Upper lobe of right lung (tissue), 1 donor: ENCODE measurements at places on chromosomes 2 and 18. TPM values are rescaled to one million over a fixed set of nuclear protein-coding genes. Genes with fewer than 3 reads are reported as not detected.

The ERBB4 gene
- total RNA-seq = 22.6 TPM

DNA sequence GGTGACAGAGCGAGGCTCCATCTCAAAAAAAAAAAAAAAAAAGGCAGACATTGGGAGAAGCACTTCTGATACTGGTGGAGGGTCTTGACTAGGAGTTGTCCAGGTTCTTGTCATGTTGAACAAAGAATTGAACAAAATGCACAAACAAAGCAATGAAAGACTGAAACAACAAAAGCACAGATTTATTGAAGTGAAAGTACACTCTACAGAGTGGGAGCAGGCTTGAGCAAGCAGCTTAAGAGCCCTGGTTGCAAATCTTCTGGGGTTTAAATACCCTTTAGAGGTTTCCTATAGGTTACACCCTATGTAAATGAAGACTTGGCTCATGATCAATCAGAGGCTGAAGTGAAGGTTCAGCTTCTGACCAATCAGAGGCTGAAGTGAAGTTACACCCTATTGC, 6.4 kb upstream of the SS18 start:
- no peaks in the 10 kb centered on the region for H3K4me1 ChIP-seq
- no peak for DNase-seq
- H3K4me3 ChIP-seq = no peak overlapping the region
- H3K36me3 ChIP-seq = no peaks in the 10 kb centered on the region

DNA sequence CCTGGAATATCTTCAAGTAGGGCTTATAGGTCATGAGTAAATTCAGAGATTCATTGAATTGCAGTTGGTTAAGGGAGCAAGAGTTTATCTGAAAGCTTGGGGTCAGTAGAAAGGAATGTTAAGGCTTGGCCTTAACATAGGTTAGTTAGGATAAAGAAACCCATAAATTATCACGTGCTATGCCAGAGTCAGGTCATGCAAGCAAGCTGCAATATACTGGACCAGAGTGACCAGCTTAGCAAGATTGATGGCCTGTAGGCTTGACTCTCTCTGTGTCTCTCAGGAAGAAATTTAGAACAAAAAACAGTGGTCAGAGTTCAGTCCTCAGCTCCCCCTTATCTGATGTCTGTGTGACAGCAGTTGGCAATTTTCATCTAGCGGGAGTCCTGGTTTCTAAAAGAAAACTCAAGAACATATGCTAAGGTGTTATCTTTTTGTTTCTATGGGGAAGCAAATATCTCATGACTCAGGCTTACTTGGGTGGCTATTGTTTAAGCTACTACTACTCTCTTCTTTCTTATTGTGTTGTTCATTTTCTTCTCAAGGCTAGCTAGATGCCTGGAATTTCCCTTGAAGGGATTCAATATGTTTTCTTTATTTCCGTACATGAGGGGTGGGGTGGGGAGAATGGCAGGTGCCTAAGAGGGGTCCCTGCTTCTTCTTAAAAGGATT, 28.7 kb upstream of the MARCO start:
- H3K27ac ChIP-seq = no peak overlapping the region
- no peak overlapping the region for H3K4me3 ChIP-seq
- H3K36me3 ChIP-seq = no peaks in the 10 kb centered on the region
- peaks cover 5% of the 10 kb centered on the region for H3K27me3 ChIP-seq

The FABP1 gene
- not detected for total RNA-seq

The SCN1A gene
- total RNA-seq = 26.9 TPM

GRCh38 chr18:29154196-29154757, 977.3 kb upstream of the CDH2 start:
- no peaks in the 10 kb centered on the region for H3K27me3 ChIP-seq
- H3K36me3 ChIP-seq = no peaks in the 10 kb centered on the region

The NEMP2 gene
- total RNA-seq = 8.0 TPM

DNA sequence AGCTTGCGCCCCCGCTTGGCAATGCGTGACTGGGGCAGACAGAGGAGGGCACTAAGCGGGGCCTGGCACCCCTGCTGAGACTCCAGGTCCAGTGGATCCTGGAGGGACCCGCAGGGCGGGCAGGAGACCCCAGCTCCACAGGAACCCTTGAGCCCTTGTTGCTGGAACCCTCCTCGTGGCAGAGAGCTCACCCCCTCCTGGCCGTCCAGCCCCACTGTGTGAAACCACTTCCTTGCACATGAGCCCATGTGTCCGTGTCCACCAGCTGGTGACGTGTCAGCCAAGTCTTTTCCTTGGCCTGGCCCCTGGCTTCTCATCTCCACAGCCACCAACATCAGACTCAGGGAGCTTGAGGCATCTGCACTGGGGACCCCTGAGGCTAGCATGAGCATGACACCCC, 38.0 kb downstream of the BIN1 start:
- no peak for DNase-seq
- H3K4me3 ChIP-seq = no peak overlapping the region
- no peak overlapping the region for H3K27ac ChIP-seq
- no peaks in the 10 kb centered on the region for H3K27me3 ChIP-seq

The KCNE4 gene
- total RNA-seq = 0.61 TPM

The CFC1 gene
- 0.38 TPM for total RNA-seq

The DPP4 gene
- 30.7 TPM for total RNA-seq

The RAB6C gene
- total RNA-seq = not detected

GRCh38 chr2:45648636-45649035, 2.8 kb upstream of the PRKCE start:
- H3K27me3 ChIP-seq = no peaks in the 10 kb centered on the region
- no peak overlapping the region for H3K4me3 ChIP-seq
- H3K36me3 ChIP-seq = no peaks in the 10 kb centered on the region
- DNase-seq = no peak

DNA sequence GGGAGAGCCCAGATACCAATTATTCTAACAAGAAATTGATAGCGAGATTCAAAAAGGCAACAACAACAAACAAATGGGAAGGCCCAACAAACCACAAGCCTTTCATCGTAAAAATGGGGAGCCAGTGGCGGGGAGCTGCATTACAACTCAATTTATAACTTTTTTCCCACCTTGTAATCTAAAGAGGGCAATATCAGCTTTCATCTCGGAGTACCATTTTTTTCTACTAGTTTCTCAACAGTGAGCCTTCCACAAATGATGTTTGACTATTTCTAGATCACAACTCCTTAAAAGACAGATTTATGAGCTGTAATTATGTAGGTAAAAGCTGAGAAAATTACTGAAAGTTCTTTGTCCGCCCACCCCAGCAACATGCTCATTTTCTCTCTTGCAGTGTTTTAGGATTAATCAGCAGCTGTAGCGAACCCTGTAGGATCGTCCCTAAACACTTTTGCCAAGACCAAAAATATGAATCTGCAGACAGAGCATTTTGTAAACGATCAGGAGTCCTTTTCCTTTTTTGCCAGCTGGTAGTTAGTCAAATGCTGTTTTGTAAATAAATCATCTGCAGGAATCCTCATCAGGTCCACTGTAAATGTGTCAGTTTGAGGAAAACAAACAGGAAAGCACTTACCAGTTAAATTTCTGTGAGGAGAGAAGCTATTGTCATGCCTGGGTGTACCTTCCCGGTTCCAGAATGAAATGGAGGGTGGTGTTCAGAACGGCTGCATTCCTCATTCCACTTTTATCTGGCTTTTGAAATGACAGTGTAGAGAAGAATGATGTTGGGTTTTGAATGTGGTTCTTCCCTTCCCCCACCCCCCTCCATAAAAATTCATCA, 53.2 kb downstream of the EEF1B2 start:
- peaks cover 8% of the 10 kb centered on the region for H3K27me3 ChIP-seq
- H3K27ac ChIP-seq = no peak overlapping the region
- H3K36me3 ChIP-seq = no peaks in the 10 kb centered on the region
- no peaks in the 10 kb centered on the region for H3K4me1 ChIP-seq
- no peak overlapping the region for H3K4me3 ChIP-seq

- no peaks in the 10 kb centered on the region for H3K36me3 ChIP-seq
- H3K4me3 ChIP-seq = no peak overlapping the region
- H3K27me3 ChIP-seq = no peaks in the 10 kb centered on the region
- no peaks in the 10 kb centered on the region for H3K4me1 ChIP-seq
Observed at GRCh38 chr2:147567136-147567535, 277.7 kb upstream of the ACVR2A start.

The SCYGR6 gene
- total RNA-seq = not detected

The SCLY gene
- 13.0 TPM for total RNA-seq

The FIGLA gene
- not detected for total RNA-seq

DNA sequence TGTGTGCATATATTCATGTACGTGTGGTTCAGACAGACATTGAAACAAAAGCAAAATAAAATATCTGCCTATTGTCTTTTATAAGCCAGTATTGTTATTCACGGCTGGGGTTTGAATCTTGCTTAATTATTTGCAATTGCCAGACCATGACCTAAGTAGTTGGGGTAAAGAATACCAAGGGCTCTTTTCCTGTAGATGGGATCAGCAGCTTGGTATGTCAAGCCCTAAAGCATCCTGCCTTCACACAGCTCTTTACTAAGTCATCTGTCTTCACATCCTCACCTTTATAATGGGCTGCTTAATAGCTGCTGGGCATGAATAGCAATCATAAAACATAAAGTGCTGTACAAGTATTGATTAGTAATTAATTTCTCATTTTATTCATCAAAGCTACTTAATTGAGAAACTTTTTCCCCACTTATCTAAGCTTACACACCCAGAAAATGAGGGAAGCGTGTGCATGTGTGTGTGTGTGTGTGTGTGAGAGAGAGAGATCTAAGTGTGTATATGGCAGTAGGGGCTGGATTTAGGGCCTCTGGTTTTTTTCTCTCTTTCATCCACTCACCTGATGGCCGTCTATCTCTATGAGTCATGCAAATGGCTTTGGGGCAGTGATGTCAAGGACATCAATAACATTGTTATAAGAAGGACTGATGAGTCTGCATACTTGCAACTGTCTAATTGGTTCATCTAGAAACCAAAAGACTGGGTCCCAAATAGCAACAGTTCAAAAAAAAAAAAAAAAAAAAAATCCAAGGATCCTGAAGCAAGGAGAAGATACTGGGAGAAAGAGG, 244.1 kb upstream of the TNP1 start:
- no peak overlapping the region for H3K27ac ChIP-seq
- H3K4me3 ChIP-seq = no peak overlapping the region
- H3K36me3 ChIP-seq = no peaks in the 10 kb centered on the region
- no peaks in the 10 kb centered on the region for H3K27me3 ChIP-seq

DNA sequence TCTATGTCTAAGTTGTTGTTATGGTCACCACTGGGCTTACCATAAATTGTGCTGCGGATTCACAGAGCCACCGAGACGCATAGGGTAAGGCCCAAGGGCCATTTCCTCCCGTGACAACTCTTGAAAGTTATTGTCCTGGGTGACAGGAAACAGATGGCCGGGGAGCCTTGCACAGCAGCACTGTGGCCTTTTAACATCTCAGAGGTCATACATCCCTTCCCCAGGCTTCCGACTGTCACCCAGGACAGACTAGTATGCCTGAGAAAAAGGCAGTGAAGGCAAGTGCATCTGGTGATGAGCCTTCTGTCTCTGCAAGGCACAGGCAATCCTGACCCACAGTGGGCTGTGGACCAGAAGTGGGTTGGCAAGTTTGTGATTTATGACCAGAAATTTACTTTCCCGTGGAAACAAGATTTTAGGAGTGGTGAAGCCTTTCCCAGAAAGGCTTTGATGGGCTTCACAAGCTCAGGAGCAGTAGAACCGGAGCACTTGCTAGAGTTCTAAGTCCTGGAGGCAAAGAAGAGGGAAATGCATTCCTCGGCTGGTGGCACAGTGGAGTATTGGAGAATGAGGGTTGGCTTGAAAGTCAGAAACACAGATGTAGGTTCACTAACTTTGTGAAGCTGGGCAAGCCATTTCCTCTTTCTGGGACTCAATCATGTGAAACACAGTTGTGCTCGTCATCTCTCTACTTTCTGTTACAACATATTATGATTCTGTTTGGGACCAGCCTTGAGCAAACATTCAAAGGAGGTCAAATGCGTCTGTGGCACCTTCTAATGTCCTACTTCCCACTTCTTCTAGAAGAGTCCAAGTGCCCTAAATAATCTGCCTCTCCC, 2.0 kb upstream of the CAPN14 start:
- H3K27ac ChIP-seq = no peak overlapping the region
- DNase-seq = no peak
- H3K4me1 ChIP-seq = no peaks in the 10 kb centered on the region
- no peaks in the 10 kb centered on the region for H3K27me3 ChIP-seq
- no peaks in the 10 kb centered on the region for H3K36me3 ChIP-seq
- no peak overlapping the region for H3K4me3 ChIP-seq

GRCh38 chr2:29233428-29233827, 118.2 kb downstream of the CLIP4 start:
- H3K27ac ChIP-seq = no peak overlapping the region
- no peaks in the 10 kb centered on the region for H3K4me1 ChIP-seq
- no peak overlapping the region for H3K4me3 ChIP-seq
- H3K27me3 ChIP-seq = peaks cover 4% of the 10 kb centered on the region

GRCh38 chr2:49044350-49045079, 109.8 kb downstream of the FSHR start:
- no peak overlapping the region for H3K4me3 ChIP-seq
- H3K4me1 ChIP-seq = no peaks in the 10 kb centered on the region
- H3K27ac ChIP-seq = no peak overlapping the region
- H3K36me3 ChIP-seq = no peaks in the 10 kb centered on the region
- H3K27me3 ChIP-seq = no peaks in the 10 kb centered on the region
- no peak for DNase-seq

DNA sequence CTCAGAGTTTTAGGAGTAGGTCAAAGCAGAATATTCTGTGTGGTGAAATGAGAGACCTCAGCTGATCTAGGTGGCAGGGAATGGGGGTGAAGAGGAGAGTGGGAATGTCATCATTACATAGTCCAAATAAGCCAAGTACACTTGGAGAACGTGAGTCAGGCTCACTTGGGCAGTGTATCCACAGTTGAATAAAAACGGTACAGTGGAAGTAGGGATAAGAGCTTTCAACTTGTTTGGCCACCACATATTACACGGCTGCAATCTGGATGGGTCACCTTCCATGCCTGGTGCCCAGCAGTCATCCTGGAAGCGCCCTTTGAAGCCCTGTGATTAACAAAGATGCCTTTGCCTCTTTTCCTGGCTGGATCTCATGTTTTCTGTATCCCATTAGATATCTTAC, 28.6 kb downstream of the MIB1 start:
- H3K4me3 ChIP-seq = no peak overlapping the region
- H3K36me3 ChIP-seq = peaks cover 32% of the 10 kb centered on the region
- no peak overlapping the region for H3K27ac ChIP-seq
- H3K27me3 ChIP-seq = no peaks in the 10 kb centered on the region
- DNase-seq = no peak
- peaks cover 2% of the 10 kb centered on the region for H3K4me1 ChIP-seq

- no peak overlapping the region for H3K27ac ChIP-seq
- no peaks in the 10 kb centered on the region for H3K27me3 ChIP-seq
- DNase-seq = no peak
- H3K36me3 ChIP-seq = peaks cover 47% of the 10 kb centered on the region
- H3K4me3 ChIP-seq = no peak overlapping the region
- H3K4me1 ChIP-seq = peaks cover 24% of the 10 kb centered on the region
Observed at GRCh38 chr2:9846554-9846953, 3.3 kb downstream of the TAF1B start.
